ENCODE measurements at places on chromosomes 6 and 20. TPM values are rescaled to one million over a fixed set of nuclear protein-coding genes. Genes with fewer than 3 reads are reported as not detected.

NNAT gene
- total RNA-seq, result 19.4 TPM

LPIN3 gene
- 21.3 TPM for total RNA-seq

TTK gene
- total RNA-seq, result 13.5 TPM

SSTR4 gene
- total RNA-seq, result not detected

NRSN2 gene
- 46.2 TPM for total RNA-seq

Data from mesothelial cell of epicardium (in vitro differentiated cells).